Posterior cingulate gyrus (tissue), 11 donors: ENCODE measurements at places on chromosomes 7 and 10.
A peak's percentile ranks its signal among the peaks of the same experiment; 100 is the strongest.

- no peak for DNase-seq
Observed at GRCh38 chr10:65358565-65358964, 1567.3 kb upstream of the LRRTM3 start.

GRCh38 chr10:67770537-67770936 is 67.5 kb downstream of the DNAJC12 start:
- DNase-seq, result no peak

- no peak for DNase-seq
Observed at GRCh38 chr7:133535308-133535707, 282.4 kb downstream of the EXOC4 start.

DNA sequence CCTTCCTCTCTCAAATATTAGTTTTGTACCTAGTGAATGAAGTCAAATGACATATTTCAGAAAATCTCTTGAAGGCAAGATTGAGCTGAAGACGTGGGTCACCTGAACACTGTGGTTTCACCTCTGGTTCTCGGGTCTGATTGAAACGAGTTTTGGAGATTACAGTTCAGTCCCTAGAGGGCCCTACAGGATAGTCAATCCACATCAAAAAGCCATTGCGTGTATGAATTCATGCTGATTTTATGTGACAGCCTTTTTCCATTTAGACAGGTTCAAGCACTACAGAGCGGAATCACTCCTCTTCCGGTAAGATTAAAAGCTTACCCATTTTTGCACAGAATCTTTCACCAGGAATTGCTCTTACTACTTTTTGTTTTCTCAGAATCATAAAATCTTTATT is 62.2 kb downstream of the VIM start:
- DNase-seq, result no peak

GRCh38 chr7:86600506-86601290 is 43.0 kb upstream of the GRM3 start:
- DNase-seq, result peak; percentile 66

DNA sequence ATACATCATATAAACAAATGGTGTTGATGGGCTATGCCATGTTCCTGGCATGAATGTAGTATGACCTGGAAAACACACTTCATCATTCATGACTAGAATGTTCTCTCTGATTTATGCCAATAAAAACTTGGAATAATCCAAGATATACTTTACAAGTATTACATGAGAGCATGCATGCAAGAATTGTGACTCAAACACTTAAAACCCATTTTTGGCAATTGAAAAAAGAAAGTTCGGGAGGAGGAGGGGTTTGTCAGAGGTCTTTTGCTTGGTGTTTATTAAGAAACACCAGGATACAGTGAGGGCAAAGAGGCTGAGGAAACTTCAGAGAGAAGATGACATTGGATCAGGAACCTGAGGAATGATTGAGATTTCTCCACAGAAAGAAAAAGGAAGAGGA is 10.2 kb upstream of the CUL1 start:
- DNase-seq, result no peak
